ENCODE measurements at places on chromosomes 3 and 15.

GRCh38 chr15:42284551-42284950 lies 11.3 kb upstream of the TMEM87A start:
- DNase-seq = no peak

GRCh38 chr3:146300768-146301167 lies 49.9 kb upstream of the PLSCR4 start:
- DNase-seq = no peak

DNA sequence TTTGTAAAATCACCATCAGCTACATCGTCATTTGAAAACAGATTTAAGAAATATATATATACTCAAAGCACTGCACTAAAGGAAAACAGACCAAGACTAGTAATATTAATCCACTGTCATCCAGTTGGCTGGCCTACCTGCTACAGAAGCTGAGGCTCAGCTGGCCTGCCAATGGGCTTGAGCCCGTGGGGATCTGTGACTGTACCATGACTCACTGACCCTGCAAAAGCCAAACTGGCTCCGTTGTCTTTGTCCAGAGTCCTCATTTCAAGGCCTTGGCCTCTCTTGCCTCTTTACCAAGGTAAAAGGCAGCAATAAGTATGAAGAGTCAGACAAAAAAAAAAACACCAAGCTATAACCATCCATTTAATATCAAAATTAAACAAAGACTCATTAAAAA lies 463.5 kb upstream of the RASGRP1 start:
- no peak for DNase-seq

GRCh38 chr3:56294286-56294685 lies 174.0 kb downstream of the ERC2 start:
- no peak for DNase-seq

DNA sequence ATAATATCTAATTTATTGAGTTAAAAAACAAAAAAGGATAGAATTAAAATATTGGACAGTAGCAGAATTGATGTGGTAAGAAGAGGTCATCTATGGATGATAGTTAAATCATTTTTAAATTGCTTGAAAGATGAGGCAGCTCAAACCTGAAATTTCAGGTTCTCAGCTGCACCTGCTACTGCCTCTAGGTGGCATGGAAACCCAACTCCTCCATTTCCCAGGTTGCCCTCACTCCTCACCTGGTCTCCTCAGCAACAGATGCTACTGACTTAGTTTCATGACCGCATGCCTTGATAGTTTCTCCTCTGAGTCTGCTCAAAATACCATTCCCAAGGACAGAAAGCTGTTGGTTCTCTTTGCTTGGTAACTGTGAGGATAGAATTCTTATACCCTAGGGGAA lies 148.1 kb downstream of the ABHD5 start:
- DNase-seq = no peak

DNA sequence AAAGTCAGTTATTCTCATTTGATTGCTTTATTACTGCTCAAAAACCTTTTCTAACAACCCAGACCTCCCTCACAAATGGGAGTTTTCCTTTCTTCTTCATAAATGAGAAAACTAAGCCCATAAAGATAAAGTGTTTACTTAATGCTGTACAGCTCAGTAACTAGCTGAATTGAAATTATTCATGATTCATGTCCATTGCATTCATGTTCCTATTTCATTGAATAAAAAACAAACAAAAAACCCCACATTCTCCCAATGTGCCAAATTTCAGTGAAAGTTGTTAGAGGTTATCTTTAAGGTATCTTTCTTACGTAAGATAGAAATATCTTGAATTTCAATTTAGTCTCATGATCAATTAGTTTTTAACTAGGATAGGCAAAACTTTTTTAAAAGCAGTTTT lies 2.8 kb downstream of the PLSCR2 start:
- DNase-seq = peak; percentile 66

DNA sequence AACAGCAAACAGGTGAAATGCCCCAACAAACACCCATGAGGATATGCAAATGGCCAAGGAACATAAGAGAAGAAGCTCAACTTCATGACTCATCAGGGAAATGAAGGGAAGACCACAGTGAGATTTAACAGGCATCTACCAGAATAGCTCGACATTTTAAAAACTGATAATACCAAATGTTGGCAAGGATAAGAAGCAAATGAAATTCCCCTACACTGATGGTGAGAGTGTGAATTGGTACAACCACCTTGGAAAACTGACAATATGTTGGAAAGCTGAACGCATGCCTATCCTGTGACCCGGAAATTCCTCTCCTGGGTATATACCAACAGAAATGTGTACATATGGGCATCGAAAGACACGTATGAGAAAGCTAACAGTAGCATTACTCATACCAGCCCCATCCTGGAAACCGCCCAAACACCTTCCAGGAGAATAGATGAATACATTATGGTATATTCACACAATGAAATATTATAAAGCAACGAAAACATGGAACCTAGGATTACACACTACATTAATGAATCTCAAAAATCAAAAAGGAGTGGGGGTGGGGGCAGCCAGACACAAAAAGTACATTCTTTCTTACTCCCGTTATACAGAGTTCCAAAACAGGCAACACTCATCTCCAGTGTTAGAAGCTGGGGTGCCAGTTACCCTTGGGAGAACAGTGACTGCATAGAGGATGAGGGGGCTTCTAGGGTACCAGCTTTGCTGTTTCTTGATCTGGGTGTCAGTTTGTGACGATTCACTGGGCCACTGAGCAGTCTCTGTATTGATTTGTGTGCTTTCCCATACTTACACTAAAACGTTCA lies 16.9 kb downstream of the RFTN1 start:
- no peak for DNase-seq

DNA sequence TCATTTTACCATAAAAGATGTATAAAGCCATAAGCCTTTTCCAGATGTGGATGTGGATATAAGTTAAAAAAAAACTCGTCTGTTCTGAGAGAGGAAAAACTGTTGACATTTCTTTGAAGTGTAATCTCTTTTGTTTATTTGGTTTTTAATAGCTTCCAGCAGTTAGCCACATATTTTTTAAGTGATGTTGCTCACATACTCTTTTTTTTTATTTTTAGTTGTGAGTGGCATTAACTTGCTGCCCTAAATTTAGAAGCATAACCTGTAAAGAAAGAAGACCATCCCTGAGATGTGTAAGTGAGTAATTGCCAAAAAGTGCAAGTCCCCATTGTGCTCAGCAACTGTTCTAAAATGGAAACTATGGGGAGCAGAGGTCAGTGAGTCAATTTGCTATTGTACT lies 415.9 kb upstream of the MDFIC2 start:
- peak; percentile 60 for DNase-seq

- no peak for DNase-seq
These were observed 149.5 kb downstream of the PLCH1 start for GRCh38 chr3:155595371-155595770.

DNA sequence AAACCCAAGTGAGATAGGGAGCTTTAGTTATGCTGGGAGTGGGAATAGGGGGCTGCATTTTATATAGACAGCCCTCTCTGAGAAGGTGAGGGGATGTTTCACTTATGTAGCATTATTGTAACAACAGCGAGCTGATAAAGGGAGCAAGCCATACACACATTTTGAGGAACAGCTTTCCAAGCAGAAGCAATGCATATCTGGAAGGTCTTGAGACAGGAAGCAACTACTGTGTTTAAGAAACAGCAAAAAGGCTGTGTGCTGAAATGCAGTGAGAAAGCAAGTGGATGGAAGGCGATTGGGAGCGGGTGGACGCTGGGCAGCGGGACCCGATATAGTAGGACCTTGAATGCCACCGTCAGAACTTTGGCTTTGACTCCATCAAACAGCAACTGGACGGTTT lies 155.9 kb upstream of the TBL1XR1 start:
- DNase-seq = no peak

- DNase-seq = no peak
These were observed 14.4 kb downstream of the SNAPC5 start for GRCh38 chr15:66483131-66483566.

- no peak for DNase-seq
These were observed 268.5 kb downstream of the SQOR start for GRCh38 chr15:45903283-45903682.

- no peak for DNase-seq
These were observed 152.0 kb downstream of the WNT7A start for GRCh38 chr3:13727890-13728289.

GRCh38 chr3:195897853-195898415 lies 10.4 kb downstream of the TNK2 start:
- DNase-seq = no peak
